ENCODE measurements at places on chromosomes 3 and 15.

DNA sequence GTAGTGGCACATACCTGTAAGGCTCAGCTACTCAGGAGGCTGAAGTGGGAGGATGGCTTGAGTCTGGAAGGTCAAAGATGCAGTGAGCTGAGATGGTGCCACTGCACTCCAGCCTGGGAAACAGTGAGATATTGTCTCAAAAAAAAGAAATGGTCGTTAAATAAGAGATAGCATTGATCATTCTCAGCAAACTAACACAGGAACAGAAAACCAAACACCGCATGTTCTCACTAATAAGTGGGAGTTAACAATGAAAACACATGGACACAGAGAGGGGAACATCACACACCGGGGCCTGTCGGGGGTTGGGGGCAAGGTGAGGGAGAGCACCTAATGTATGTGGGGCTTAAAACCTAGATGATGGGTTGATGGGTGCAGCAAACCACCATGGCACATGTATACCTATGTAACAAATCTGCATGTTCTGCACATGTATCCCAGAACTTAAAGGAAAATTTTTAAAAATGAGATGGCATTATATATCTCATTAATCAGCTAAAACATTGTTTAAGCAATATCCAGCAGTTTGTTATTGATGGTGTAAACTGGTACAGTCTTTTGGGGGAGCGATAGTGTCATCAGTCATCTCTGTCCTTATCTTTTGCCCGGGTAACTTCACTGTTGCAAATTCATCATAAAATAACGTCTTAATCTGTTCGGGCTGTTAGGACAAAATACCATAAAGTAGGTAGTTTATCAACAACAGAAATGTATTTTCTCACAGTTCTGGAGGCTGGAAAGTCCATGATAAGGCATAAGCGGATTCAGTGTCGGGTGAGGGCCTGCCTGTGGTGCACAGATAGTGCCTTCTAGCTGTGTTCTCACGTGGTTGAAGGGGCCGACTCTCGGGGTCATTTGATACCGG, 1.7 kb upstream of the MAN2A2 start:
- DNase-seq: no peak

- DNase-seq: no peak
Observed at GRCh38 chr3:151197981-151198767, 4.8 kb downstream of the GPR171 start.

GRCh38 chr15:64010719-64011118, 35.6 kb downstream of the DAPK2 start:
- DNase-seq: peak; percentile 65

GRCh38 chr3:71991046-71991445, 206.1 kb upstream of the PROK2 start:
- DNase-seq: no peak

DNA sequence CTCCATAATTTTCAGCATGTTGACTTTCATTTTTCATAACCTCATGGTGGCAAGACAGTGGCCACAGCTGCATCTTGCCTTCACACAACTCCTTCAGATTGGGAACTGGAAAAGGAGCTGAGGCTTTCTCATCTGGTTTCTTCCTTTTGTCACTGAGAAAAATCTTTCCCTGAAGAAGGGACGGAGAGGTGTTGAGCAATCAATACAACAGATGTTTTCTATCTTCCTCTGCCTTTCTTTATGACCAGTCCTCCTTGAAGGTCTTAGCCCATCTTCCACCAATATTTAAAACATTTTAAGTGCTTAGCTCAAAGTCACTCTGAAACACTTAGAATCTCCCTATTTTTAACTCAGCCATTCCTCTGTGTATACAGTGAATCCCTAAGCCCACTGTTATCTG, 11.9 kb downstream of the ZNF660 start:
- no peak for DNase-seq
